Lung (tissue), 17 donors: ENCODE measurements at places on chromosomes 2 and 18. TPM values are rescaled to one million over a fixed set of nuclear protein-coding genes. Genes with fewer than 3 reads are reported as not detected.

The MARCHF4 gene
- 0.34 TPM for total RNA-seq

The DSG1 gene
- not detected for total RNA-seq

DNA sequence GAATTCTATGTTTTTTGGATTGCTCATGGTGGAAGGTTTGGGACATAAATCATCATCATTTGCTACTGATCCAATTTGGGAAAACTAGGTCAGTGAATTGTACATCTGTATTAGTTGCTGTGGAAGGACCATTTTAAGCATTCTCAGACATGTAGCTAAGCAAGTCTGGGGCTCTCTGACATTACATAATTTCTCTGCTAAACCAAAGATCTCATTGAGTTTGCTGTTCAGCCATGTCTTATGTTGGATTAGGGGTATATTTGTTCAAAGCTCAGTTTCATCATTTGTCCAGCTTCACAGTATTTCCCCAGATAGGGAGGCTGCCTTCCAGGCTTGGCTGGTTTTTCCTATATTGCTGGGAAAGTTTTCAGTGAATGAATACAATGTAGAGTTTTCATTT, 399.7 kb downstream of the MTX2 start:
- no peak for DNase-seq

- no peak for DNase-seq
Observed at GRCh38 chr2:241285596-241285995, 29.9 kb downstream of the HDLBP start.

The CABYR gene
- 0.98 TPM for total RNA-seq

- no peak for DNase-seq
Observed at GRCh38 chr2:60476206-60476954, 77.1 kb downstream of the BCL11A start.
